ENCODE measurements at places on chromosomes 4 and X.
A peak's percentile ranks its signal among the peaks of the same experiment; 100 is the strongest.

DNA sequence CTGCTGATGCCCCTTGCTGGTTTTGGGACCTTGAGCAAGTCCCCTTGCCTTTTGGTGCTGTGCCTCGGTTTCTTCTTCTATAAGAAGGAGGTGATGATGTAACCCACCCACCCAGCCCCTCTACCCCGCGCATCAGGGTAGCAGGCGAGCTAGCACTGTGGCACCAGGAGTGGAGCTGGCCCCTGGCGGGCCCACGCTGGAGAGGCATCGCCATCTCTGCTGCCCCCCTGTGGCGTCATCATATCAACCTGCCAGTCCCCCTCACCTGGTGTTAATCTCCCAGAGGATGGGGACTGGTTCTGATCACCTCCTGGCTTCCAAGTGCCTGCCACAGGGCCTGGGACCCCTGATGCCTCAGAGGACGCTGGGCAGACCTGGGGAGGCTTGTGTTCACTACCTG, 6.3 kb upstream of the SORCS2 start:
- DNase-seq, result no peak

DNA sequence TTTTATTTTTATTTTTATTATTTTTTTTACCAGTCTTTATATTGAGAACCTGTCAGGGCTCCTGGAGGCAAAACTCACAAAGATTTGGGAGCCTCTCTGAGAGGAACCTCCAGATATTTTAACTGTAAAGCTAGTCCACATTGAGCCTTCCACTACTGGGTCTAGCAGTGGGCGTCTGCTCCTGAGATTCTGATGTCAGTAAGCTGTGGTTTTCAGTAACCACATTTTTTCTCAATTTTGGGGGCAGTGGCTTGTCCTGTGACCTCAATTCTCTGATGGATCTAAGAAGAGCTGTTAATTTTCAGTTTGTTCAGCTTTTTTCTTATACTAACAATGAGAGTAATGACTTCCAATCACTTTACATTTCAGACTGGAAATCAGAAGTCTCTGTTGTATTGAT, 23.6 kb upstream of the GPRASP1 start:
- DNase-seq, result no peak

GRCh38 chr4:2934077-2934812, 29.0 kb downstream of the NOP14 start:
- peak; percentile 49 for DNase-seq

DNA sequence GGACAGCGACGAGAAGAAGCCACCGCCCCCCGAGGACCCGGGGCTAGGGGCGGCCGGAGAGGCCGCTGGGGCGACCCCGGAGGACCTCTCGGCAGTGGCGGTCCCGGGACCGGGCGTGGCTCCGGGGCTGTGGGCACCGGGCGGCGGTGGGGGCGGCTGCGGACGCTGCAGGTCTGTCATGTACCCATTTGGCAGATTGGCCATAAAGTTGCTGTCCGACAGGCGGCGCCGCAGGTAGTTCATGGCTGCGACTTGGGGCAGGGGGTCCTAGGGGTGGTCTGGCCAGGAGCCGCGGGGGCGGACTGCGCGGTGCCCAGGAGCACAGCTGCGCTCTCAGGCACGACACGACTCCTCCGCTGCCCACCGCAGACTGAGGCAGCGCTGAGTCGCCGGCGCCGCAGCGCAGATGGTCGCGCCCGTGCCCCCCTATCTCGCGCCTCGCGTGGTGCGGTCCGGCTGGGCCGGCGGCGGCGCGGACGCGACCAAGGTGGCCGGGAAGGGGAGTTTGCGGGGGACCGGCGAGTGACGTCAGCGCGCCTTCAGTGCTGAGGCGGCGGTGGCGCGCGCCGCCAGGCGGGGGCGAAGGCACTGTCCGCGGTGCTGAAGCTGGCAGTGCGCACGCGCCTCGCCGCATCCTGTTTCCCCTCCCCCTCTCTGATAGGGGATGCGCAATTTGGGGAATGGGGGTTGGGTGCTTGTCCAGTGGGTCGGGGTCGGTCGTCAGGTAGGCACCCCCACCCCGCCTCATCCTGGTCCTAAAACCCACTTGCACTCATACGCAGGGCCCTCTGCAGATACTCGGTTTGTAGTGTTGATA, at the start of gene SYN1:
TSS of gene SYN1 (minus strand) at position 372 of the 817 bp plus-strand sequence. CDS start at position 243, 129 bp downstream.
- DNase-seq, result peak; percentile 69

- DNase-seq, result no peak
Measured at GRCh38 chr4:124899997-124900396, 187.5 kb upstream of the ANKRD50 start.

- no peak for DNase-seq
Measured at GRCh38 chr4:91243132-91243531, 1060.6 kb upstream of the GRID2 start.

DNA sequence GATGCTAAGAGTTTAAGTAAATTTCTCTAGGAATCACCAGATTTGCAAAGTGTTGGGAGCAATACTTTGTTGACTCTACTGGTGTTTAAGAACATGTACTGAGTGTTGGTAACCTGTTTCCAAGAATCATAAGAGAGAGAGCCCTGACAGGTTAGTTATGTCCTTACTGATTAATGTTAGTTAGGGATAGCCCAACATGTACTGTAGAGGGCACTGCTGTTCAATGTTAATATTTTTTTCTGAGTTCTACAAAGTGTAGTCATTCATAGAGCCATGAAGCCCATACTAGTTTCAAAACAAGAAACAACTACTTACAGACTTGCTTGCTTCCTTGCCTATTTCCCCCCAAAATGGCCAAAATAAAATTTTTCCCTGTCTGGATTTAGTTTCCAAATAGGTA, 11.9 kb downstream of the TMPRSS11D start:
- no peak for DNase-seq

GRCh38 chr4:64940698-64941097, 531.4 kb upstream of the TECRL start:
- no peak for DNase-seq

GRCh38 chr4:6031846-6032245, 13.6 kb upstream of the C4orf50 start:
- no peak for DNase-seq

Measured in effector memory CD4-positive, alpha-beta T cell (primary cell).